ENCODE measurements at places on chromosomes 13 and 19.
A peak's percentile ranks its signal among the peaks of the same experiment; 100 is the strongest.

GRCh38 chr13:39451301-39451700 is 151.7 kb downstream of the LHFPL6 start:
- DNase-seq = no peak

GRCh38 chr19:41547569-41547968 is 28.4 kb upstream of the CEACAM21 start:
- no peak for DNase-seq

DNA sequence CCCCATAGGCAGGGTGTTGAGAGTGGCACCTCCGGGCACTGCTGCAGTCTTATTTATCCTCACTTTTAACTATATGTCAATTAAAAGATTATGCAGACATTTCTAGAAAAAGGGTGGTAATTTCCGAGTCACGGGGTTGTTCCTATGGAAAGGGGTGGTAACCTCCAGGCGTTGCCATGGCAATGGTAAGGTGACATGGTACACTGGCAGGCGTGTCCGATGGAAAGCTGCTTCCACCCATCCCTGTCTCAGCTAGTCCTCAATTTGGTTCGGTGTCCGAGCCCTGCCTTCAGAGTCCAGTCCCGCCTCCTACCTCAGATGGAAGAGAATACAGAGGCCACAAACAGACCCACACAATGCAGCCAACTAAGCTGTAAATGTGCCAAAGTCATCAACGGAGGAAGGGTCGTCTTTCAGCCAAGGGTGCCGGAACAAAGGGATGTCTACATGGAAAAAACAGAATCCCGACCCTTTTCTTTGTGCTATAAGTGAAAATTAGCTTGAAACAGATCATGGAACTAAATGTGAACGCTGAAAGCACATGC is 72.6 kb upstream of the C13orf46 start:
- DNase-seq = no peak

- DNase-seq = peak; percentile 7
Measured at GRCh38 chr13:96984051-96984508, 10.2 kb downstream of the OXGR1 start.

- no peak for DNase-seq
Measured at GRCh38 chr13:109256866-109257760, 529.3 kb downstream of the IRS2 start.

DNA sequence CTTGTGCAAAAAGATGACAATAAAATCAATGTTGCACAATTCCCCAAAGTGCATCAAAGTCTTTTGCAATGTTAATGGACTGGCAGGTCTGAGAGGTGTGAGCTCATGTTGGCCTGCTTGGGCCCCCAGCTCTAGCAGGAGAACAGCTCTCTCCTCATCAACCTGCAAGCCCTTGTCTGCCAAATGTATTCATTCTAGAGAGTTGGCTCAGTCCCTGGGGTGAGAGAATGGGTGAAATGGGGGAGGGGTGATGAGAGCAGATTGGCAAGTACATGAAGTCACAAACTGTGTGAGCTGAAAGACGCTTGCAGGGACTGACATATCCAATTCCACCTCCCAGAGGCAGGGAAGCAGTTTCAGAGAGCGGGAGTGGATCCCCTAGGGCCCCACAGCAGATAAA is 465.1 kb upstream of the ZNF507 start:
- no peak for DNase-seq

- DNase-seq = no peak
Measured at GRCh38 chr13:51995677-51996551, 15.3 kb downstream of the ATP7B start.

GRCh38 chr19:18594824-18595373 is 6.3 kb downstream of the REX1BD start:
- peak; percentile 57 for DNase-seq

DNA sequence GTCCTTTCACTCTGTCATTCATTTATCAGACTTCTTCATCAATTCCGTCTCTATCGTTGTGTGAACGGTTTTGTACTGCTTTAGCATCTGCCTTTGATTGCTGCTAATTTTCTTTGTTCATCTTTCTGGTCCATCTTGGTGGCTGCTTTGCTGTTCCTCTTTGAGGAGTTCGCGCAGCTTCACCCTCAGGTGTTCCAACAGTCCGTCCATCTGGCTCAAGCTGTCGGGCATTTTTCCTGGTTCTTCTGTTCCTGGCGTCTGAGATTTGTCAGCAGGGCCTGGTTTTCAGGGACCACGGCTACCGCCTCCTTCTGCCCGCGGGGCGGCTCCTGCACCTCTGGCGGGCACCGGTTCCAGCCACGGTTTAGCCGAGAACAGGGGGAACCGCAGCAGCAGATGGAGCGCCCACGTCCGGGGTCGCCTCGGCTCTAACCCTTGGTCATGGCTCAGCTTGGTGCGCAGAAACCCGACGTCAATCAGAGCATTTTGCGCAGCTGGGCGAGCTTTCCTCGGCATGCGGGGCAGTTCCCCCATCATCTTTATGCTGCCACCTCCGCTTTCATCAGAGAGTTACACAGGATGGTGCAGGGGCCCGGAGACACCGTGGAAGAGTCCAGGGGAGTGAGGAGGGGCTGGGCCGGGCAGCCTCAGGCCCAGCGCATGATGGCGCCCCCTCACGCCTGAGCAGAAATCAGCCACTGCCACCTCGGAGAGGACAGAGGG is 89.5 kb downstream of the ZNF100 start:
- no peak for DNase-seq

DNA sequence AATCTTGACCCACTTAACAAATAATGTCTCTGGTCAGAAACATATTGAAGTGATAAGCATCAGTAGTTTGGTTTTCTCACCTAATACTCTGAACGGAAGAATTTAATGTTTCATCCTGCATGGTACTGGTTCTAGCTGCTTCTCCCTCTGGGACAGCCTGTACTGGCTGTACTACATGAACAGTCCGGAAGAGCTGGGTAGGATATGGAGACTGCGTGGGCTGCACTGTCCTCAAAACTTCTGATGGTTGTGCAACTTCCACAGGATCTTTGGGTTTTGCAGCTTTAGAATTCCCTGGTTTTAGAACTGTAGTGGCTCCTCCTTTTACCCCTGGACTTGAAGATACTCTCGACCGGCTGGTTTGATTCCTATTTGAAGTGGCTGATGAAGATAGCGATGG is 78.3 kb downstream of the ELF1 start:
- DNase-seq = no peak

GRCh38 chr19:11652492-11652891 is 55.2 kb downstream of the ZNF627 start:
- no peak for DNase-seq

GRCh38 chr19:17406046-17406886 is 836 bp upstream of the BST2 start:
- DNase-seq = no peak

- no peak for DNase-seq
Measured at GRCh38 chr13:44409595-44409994, 36.0 kb downstream of the SERP2 start.

- DNase-seq = no peak
Measured at GRCh38 chr13:92717857-92718256, 508.8 kb upstream of the GPC6 start.

- DNase-seq = peak; percentile 27
Measured at GRCh38 chr13:101144808-101145419, 271.4 kb downstream of the NALCN start.

DNA sequence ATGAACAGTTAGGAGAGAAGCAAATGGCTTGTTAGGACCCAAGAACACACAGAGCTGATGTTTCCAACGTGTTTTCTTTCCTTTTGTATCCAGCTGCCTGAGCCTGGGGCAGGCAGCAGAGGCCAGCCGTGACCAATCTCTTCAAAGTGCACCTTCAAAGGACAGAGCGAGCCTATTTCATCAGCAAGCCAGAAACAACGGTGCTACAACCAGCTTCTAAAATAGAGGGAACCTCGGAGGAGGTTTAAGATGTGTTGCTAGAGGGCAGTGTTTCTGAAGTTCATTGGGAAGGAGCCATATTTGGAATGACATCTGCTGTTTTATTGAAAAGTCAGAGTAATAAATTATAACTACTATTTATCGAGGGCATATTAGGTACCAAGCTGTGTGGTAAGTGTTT is 56.2 kb upstream of the RFC3 start:
- DNase-seq = peak; percentile 13

DNA sequence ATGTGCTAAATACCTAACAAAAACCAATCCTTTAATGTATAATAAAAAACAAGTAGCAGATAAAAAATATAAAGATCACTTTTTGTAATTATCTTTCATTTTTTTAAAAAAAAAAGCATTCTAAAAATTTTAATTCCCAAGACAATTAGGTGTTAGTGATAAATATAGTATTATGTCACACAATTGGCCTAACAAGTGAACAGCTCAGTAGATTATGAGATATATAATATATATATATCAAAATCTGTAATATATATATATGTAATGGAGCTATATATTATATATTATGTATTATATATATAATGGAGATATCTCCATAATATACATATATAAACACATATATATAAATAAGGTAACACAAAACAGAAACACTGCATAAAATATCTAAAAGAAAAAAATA is 1531.1 kb upstream of the MIR17HG start:
- no peak for DNase-seq

DNA sequence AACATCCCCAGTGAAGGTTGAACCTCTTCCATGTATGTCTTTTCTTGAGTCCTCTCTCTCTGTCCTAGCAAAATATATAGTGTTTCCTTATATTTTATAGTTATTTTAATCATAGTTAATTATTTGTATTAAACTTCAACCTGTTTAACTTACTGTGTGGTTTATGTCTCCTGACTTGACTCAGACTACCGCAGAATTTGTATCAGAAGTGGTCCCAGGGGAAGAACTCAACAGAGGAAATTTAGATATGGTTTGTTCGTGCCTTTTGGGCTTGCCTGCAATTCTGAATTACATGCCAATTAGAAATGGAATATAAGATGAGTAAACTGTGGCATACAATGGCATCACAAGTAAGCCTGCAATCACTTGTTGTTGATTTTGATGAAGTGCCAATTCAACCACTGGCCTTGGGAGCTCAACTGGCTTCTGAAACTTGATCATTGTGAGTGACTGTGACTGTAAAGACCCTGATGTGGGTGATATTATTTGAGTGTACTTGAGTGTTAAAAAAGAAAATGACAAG is 1459.5 kb upstream of the PCDH20 start:
- no peak for DNase-seq

DNA sequence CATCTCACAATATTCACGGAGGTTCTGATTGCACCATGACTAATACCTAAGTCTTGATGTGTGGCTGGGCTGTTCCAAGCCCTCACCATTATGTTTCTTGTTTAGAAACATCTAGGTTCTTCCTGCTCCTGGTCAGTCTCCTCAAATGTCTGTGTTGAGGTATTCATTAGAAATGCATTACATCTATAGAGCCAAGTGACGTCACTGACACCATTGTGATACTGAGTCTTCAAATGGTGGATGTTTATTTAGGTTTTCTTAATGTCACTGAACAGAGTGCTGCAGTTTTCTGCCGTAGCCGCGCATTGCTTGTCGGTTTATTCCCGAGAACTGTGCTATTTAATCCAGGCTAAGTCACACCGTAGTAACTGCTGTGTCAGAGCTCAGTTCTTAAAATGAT is 142.4 kb upstream of the SPACA7 start:
- no peak for DNase-seq

DNA sequence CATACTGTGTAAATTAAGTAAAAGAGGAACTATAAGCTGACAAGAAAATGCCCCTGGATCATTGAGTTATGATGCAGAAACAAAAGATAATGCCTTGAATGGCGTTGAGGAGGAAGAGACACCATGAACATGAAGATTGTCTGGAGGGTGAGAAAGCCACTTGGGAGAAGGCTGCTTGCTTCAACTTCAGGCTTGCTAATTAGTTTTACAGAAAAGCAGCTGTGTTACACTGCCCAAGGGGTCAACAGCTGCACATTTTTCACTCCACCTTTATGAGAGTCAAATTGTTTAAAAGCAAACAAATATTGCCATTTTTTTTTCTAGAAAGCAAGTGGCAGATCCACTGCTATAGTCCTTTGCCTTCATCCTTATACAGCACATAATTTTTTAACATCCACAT is 35.5 kb upstream of the KLF12 start:
- DNase-seq = no peak

DNA sequence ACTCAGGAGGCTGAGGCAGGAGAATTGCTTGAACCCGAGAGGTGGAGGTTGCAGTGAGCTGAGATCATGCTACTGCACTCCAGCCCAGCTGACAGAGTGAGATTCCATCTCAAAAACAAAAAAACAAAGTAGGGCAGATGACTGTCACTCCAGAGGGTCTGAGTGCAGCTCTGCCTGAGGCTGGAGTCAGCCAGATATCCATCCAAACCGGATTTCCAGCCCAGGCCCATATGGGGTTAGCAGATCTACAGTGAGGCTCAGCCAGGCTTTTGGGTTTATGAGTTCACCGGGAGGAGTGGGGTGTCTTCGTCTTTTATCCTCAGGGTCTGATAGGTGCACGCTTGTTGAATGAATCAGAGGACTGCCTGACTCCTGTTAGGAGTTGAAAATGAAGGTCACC is 19.0 kb downstream of the LAMP1 start:
- no peak for DNase-seq

DNA sequence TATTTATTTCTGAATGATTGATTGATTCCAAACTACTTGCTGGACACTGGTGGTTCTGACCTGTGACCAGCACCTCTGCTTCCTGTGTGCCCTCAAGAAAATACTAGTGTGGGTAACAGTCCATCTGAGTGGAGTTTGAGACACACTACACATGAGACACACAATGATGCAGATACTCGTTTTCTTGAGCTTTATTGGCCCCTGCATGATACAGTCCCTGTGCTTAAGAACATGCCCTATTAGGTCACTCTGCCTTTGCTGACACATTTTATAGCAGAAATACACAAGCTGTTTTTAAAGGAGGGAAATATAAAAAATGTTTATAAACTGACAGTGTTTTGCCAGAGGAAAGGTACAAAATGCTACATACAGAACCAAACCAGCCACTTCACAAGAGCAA is 126.9 kb downstream of the STK24 start:
- DNase-seq = no peak

DNA sequence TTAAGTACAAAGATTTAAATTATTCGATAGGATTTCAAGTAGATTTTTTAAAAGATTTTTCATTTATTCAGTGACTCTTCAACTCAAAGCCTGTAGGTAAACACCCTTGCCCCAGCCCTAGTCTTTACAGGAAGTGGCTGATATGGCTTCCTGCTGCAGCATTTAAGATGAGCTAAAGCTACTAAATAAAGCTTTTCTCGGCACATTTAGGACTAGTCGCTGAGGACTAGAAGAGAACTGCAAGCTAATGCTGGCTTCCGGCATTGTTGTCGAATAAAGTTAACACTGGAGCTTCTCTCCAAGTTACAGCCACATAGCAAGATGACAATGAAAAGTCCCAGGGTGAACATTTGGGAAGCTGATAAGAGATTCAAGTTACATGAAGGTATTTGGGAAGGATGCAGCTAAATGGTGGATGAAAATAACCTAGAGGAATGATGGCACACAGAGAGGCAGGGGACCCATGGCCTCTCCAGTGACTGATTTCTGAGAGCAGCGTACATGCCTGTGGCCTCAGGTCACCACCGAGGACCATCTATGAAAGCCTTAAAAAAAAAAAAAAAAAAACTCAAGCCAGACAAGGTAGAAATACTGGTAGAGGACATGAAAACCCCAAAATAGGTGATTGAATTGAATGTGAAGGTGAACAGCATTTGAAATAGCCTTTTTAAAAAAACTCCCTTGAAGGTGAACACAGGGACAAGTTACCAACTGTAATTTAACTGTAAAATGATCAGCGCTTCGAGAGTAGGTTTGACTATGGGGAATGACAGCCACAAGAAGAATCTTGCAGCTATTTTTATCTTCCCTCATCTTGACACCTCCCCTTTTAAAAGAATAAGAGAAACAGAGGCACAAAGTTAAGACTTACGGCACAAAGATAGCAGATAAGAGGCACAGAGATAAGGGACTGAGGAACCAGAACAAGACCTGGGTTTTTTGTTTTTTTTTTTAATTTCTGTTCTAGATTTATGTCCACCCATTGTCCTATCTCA is 155.4 kb downstream of the DCT start:
- DNase-seq = no peak

- DNase-seq = no peak
Measured at GRCh38 chr13:57137585-57137984, 3.1 kb upstream of the PRR20A start.

All from nephron progenitor cell (in vitro differentiated cells).